ENCODE measurements at places on chromosomes 11 and 22.
A peak's percentile ranks its signal among the peaks of the same experiment; 100 is the strongest.

GRCh38 chr11:88212300-88212699, 37.1 kb upstream of the RAB38 start:
- no peak for DNase-seq

DNA sequence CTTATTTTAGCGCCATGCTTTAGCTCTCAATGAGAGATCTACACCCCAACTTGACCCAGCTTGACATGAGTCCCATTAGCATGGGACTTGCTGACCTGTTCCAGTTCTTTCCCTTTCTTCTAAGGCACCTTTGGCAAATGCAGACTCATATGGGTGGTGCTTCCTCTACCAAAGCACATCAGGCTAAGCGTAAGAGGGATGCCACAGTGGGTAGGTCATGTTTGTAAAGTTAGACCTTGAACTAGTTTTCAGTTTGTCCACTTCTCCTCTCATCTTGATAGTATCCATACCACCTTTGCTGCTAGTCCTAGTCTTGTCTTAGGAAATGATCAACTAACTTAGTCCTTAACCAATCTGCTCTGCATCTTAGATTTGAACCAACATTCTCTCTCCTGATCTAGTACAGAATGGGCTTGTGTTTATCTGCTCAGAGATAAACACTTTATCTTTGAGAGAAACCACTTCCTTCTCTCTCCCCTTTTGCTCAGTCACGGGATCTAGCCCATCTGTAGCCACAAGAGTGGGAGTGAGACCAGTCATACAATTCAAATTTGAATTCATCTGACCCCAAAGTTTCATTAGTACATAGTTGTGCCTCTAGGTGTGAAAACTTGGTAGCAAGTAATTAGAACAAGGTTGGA, 72.1 kb upstream of the CD44 start:
- DNase-seq = no peak

- no peak for DNase-seq
Measured at GRCh38 chr11:72102631-72102945, 509 bp downstream of the LAMTOR1 start.

DNA sequence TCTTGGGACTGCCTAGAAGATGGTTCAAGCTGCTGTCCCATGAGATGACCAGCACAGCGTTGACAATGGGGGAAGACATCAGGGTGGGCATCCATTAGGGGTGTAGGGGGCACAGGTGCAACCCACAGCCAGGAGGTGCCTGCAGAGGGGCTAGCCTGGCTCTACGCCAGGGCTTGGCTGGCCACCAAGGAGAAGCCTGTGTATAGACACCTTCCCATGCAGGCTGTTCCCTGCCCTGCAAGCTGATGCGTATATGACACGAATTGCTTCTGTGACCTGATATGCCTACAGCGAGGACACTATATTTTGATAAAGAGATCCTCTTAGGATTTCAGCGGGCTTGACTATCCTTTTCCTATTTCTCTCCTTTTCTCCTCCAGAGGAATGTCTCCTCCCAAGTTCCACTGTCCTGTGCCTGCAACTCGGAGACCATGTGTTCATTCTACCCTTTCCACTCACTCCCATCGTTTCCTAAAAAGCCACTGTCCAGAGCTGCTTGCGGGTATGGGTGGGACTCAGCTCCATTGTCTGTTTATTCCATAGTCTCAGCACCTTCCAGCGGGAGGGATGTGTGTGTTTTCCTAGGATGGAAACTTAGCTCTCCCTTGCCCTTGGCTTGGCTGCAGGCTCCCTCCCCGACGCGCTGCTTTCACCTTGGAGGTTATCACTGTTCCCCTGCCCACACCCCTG, 56.1 kb downstream of the ST14 start:
- no peak for DNase-seq

- DNase-seq = peak; percentile 53
Measured at GRCh38 chr22:28034760-28035401, 115.8 kb upstream of the PITPNB start.

GRCh38 chr11:97973352-97973857, 1047.3 kb upstream of the CNTN5 start:
- DNase-seq = no peak

- DNase-seq = no peak
Measured at GRCh38 chr11:2846056-2846455, 39.5 kb downstream of the CDKN1C start.

DNA sequence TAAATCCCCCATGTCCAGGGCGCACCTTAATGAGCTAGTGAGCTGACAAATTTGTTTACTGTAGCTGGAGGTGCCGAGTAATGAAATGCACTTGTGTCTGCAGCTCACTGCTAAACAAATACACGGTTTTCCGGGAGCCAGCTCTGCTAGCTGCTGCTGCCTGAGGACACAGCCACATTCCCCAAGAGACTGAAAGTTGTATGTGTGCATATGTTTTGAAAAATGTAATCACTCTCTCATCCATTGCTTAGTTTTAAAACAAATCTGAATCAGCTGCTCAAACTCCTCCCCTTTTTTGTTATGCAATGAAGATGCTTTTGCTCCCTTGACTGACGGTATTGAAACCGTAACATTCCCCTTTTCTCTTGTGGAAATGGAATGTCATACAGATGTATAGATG, 62.4 kb upstream of the NNMT start:
- no peak for DNase-seq

DNA sequence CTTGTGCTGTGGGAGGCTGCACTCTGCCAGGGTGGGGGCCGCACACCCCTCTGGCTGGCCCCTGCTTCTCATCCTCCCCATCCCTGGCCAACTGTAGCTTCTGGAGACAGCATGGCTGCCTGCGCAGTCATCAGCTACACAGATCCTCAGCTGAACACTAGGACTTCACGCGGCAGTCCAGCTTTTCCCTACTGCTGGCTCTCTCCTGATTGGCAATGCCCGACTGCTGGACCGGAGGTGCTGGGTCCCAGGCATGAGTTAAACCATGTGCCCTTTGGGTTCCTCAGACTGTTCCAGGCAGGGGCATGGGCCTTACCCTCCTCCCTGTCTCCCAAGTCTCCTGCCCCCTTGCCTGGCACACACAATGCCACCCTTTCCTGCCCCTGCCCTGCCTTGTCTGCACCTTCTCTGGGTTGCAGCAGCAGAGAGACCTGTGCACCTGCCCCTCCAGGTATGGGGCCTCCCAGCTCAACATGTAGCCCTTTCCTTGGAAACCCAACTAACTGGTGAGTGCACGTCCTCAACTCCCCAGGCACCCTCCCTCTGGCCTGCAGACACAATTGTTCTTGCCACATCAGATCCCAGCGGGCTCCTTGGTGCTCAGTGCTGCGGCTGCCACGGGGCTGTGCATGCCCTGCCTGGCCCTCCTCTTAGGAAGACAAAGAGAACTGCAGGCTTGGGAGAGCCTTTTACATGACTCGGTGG, 1039.2 kb downstream of the TBC1D22A start:
- no peak for DNase-seq

DNA sequence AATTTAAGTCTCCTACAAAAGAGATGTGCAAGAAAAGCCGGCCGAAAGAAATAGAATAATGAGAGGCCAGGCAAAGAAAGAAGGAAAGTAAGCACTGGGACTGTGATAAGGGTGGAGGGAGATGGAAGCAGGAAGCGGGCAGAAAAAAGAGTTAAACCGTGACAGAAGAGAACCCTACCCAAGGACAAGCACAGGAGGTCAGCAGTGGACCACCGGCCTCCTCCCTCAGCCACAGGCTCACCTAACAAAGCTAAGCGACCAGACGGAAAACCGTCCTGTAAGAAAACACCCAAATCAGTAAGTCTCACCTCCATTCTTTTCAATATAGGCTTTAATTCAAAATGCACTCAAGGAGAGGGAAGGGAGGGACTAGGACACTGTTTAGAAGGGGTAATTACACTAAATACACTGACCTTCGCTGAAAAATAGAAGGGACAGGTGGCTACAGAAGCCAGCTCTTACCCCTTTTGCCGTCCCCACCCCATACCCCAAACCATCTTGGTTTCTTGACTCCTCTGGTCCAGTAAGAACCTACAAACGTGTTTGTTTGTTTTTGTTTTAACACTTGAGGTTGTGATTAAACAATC, 1.9 kb downstream of the FAM181B start:
- no peak for DNase-seq

GRCh38 chr22:40240686-40241085, 63.0 kb downstream of the TNRC6B start:
- DNase-seq = no peak

GRCh38 chr11:65899356-65900124, 648 bp downstream of the FOSL1 start:
- DNase-seq = peak; percentile 90

DNA sequence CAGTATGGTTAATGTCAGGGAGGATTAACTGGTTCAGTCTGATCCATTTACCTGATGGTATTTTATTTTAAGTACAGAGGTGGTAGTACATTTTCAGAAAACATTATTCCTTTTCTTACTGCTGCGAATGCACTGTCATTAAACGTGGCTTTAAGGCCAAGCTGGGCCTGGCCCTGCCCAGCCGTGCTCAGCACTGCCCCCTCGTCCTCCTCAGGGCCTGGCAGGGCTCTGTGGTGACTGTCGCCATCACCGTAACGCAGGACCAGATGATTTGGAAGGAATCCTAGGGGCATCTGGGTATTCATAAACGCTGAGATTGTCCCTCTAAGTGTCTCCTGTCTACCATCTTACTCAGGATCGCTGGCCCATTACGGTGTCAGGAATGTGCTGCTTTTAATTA, 302.0 kb downstream of the TBC1D22A start:
- no peak for DNase-seq

GRCh38 chr11:99020352-99021225, at the start of gene CNTN5:
CNTN5 (plus strand) TSS chr11:99020949.
- DNase-seq = peak; percentile 1

GRCh38 chr11:95571718-95572260, 217.8 kb downstream of the FAM76B start:
- DNase-seq = no peak

DNA sequence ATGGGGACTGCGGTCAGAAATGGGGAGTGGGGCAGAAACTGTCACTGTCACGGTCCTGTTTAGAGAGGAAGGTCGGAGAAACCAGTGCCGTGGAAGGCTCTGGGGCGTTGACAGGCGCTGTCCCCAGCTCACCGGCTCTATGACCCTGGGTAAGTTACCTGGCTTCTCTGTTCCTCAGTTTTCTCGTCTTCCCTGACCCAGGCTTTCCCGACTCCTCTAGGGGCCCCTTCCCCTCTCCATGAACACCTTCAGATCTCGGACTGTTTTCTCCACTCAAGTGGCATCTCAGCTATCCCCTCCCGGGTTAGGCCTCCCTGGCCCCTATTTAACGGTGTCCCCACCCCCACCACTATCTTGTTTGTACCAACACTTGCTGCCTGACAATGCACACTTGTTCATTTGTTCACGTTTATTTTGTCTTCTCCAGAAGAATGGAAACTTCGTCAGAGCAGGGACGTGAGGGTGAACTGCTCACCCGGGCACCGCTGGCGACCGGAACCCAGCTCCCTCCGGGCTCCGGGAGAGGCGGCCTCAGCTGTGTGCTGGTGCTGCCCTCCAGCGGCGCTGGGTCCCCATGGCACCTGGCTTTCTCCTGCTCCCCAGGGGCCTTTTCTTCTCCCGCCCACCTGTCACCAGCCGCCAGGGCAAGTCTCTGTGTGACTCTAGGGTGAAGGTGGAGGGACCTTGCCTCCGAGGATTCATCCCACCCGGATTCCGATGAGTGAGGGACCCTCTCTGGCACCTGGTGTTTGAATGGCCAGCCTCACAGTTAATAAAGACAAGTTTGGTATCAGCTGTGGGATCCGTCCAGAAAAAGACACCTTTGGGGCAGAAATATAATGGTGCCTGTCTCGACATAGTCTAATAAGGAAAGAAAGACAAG, 33.1 kb upstream of the SLC35C1 start:
- peak; percentile 75 for DNase-seq

DNA sequence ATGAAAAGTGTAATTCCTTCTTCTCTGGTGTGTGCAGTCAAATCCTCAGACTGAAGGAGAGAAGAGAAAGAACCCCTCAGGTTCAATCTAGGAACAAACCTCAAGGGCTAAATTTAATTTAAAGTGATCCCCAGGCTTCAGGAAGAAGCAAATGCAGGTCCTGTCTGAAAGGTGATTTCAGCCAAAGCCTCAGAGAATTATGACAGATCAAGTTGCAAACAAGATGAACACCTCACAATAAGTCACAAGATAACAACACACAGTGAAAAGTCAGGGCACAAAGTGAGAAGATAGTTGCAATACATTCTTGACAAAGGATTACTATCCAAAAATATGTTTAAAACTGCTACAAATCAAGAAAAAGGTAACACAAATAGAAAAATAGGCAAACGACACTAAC, 11.8 kb downstream of the ZP1 start:
- no peak for DNase-seq

DNA sequence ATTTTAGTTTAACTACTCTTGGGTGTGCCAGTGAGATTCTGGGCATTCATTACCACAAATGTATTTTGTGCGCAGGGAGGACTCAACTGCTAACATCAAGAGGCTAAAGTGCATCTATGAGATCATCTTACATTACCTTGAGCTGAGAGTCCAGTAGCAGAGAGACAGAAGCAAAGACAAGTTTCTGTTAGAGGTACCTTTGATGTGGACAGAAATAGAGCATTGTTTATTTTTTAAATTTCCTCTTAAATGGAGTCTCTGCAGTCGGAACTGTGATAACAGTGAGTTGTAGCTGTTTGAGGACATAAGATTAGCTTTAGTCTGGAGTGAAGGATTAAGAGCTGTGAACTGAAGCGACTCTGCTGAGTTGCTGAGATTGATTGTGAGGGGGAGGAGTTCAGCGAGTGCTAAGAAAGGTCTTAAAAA, 297.0 kb downstream of the CADM1 start:
- DNase-seq = no peak

- DNase-seq = no peak
Measured at GRCh38 chr22:43101306-43101705, 9.2 kb upstream of the BIK start.

Measured in EL (cell line).